T follicular helper cell (primary cell): ENCODE measurements at places on chromosomes 5 and 9.

GRCh38 chr9:130895481-130896232, 955 bp downstream of the QRFP start:
- no peak for DNase-seq

DNA sequence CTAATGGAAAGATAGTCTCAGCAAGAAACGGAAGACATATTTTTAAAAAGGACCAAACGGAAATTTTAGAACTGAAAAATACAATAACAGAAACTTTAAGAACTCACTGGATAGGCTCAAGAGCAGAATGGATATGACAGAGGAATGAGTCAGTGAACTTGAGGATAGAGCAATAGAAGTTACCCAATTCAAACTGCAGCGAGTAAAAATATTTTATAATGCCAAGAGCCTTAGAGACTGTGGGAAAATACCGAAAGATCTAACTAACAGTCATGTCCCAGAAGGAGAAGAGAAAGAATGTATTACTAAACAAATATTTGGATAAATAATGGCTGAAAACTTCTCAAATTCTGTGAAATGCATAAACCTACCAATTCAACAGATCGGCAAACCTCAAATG, 40.8 kb downstream of the ADAMTS2 start:
- DNase-seq, result no peak

DNA sequence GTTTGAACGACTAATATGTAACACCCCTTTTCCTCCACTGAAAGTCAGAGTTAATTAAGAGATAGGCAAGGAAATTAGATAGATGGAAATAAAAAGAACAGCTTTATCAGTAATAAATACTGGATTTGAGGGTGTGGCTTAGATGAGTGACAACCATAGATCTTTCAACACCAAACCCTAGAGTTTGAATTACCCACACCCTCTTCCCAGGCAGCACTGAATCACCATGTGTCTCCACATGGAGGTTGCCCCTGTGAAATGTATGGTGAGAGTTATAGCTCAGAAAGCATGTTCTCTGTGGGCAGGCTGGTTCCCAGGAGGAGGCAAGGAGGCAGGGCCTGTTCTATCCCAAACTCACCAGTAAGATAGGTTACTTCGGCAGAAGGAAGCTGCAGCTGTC, 69.7 kb downstream of the TMEM174 start:
- no peak for DNase-seq

GRCh38 chr5:92102313-92102712, 719.2 kb upstream of the ARRDC3 start:
- DNase-seq, result no peak
